ENCODE measurements at places on chromosomes 4 and X.
A peak's percentile ranks its signal among the peaks of the same experiment; 100 is the strongest.

GRCh38 chr4:77172336-77172735 lies 15.3 kb downstream of the CCNG2 start:
- no peak for DNase-seq

DNA sequence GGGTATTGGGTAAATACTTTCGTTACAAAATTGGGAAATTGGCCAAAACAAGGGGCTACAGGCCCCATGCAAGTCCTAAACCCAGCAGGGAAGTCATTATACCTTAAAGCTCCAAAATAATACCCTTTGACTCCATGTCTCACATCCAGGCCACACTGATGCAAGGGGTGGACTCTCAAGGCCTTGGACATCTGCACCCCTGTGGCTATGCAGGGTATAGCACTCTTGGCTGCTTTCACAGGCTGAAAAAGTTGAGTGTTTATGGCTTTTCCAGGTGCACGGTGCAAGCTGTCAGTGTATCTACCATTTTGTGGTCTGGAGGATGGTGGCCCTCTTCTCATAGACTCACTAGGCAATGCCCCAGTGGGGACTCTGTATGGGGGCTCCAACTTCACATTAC lies 326.5 kb downstream of the TEX13C start:
- DNase-seq = no peak

DNA sequence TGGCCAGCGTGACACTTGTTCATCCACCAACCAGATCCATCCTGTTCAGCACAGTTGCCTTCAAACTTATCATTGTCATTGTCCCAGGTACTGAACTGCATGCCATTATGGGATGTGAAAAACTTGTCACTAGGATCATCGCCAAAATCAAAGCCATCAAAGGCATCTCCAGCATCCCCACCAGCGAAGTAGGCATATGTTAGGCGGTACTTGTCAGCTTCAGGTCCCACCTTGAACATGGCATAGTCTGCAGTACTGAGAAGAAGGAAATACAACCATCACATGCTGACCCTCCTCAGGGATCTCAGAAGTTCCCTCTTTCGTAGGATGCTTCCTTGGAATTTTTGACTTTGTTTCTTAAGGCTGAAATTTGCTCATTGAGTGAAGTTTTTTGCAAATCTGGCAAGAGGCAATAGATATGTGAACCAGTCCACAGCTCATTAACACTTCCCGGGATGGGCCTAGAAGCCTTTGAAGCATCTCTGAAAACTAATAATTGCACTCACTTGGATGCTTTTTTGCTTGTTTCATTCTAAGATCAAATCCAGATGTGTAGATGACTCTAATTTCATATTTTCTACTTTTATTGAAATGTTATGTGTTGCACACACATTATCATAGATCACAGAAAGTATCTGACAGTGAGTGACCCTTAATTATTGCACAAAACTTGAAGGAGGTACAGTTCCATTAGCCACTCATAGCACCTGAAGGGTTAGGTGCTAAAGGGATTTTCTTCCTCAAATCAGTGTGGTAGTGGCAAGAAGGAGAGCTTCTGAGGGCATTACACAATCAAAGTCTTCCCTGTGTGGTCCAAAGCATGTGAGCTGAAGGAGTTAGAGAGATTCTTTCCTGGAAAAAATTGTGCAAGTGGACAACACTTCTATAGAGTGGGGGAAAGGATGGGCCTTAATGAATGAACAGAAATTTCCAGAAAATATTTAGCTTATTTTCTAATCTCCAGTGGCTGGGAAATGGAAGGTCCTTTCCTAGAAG lies 5.4 kb downstream of the FGG start:
- DNase-seq = no peak

DNA sequence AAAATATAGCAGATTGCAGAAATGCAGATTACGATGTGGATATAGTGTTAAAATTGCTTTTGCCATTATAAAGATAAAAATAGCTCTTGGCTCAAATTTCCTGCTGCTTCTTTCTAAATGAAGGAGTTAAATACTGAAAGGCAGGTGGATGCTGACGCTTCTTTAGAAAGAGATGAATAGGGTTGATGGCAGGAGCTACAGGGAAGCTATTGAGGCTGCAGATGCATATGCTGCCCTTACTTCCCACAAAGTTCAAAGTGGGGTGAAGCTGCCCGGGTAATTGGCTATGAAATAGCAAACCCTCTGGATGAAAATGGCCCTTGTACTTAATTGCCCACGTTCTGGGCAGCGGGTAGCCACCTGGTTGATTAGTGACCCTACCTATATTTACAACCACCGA lies 379.5 kb downstream of the ZIC3 start:
- peak; percentile 79 for DNase-seq

GRCh38 chr4:87406462-87406861 lies 15.5 kb upstream of the HSD17B11 start:
- DNase-seq = no peak

- DNase-seq = no peak
Measured at GRCh38 chrX:68989456-68989855, 160.6 kb downstream of the EFNB1 start.

GRCh38 chr4:85898231-85898630 lies 423.3 kb downstream of the ARHGAP24 start:
- DNase-seq = no peak

DNA sequence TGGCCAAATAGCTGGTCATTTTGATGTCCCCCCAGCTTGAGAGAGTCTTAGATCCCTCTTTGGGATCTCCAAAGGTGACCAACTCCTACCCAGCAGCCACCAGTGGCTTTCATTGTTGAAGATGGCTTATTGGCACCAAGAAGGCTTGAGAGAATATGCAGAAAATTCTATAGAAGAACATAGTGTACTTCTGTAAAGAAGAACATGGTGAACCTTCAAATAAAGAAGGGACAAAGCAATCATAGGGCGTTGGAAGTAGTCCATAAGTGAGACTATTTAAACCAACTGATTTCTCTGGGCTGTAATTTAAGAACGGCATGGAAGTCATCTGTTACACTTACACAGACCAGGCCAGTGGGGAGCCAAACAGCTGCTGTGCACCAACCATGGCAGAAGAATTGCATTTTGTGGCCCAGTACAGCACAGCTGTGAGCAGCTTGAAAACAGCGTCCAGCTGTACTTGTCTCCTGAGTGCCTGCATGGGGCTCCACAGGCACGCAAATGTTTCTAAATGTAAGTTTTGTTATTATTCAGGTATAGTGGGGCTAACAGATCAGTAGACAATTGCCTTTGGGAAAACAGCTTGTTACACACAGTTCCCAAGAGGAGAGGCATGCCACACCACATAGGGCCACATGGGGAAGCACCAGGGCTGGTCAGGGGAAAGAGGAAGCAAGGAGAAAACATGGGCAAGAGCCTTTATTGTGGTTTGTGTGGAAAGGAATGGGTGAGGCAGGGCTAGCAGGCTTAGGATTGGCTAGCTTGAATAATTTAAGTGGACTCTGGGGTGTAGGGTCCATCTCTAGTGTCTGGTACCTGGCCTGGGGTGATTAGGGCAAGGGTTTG lies 125.0 kb downstream of the ARHGAP6 start:
- no peak for DNase-seq

DNA sequence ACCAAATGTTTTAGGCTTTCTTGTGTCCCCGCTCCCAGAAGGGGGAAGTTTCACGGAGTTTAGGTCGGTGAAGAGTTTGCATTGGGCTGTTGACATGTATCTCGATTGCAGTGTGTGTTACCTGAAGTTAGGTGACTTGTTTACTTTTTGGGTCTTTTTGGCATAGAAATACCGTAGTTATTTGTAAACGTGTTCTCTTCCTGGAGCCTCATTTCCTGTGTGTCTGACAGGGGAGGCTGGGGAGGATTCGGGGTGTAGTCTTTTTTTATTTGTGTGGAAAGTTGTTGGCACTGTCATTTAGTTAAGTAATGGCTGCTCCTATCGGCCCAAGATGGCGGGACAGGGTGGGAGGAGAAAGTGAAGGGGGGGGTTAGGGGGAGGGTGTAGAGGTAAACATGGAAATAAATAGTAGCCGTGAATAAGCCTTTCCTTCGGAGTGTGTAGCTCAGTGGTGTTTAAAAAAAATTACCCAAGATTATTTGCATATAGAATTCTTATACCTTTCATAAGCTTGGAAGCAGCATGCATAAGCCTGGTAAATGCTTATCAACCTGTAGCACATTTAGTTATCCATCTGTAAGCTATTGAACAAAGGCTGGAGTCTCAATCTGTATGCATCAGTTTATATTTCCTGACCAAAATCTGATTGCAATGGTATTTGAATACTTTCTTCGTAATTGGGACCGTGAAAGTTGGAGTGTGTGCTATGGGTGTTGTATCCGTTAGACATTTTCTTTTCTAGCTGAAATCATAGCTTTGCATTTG lies 1.6 kb downstream of the KDM6A start:
- peak; percentile 13 for DNase-seq

DNA sequence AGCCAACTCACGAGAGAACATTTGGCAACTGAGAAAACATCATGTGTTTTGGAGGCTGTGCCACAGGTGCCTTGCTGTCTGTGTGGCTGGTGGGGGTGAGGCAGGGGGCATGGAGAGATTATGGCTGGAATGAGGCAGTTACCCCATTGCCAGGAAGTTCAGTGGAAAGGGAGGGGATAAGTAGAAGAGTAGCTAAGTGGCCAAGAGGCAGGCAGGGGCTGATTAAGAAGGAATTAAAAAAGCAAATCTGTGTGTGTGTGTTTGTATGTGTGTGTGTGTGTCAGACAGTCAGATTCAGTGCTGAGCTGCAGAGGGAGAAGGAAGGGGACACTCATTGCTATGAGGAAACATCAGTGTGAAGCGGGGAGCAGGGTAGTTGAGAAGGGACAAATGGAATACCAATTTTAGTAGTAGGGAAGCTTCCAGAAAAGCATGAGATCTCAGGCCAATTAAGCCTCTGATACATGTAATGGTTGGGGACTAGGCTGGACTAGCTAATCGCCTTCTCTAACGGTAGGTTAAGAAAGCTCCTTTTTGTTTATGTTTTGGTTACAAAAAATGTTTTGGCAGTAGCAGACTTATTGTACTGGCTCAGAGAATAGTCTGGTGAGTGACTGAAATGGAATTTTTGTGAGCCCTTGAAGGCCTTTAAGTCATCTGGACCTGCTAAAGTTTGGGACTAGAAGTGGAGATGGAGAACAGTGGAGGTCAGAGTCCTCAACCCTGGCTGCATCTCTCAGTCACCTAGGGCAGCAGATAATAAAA lies 18.5 kb downstream of the TMEM164 start:
- DNase-seq = no peak
